Left forelimb (tissue), 1 donor: ENCODE measurements at places on chromosomes 7 and 10.

DNA sequence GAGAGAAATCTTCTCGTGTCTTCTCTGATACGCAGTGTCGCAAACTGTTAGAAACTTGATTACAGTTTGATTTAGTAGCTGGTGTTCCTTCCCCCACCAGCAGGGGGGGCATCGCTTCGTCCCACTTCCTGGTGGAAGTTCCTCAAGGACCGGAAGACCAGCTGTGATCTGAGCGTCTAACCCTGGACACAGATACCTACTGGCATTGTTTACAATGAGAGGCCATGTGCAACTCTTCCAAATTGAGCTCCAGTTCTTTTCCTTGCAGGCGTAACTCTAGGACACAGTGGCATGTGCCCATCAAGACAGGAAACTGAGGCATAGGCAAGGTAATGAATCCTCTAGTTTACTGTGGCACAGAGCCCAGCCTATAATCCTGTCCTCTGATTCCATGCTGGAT lies 219.0 kb downstream of the CCDC3 start:
- DNase-seq: no peak

- no peak for DNase-seq
Measured at GRCh38 chr10:70607936-70608335, 5.4 kb upstream of the PRF1 start.

DNA sequence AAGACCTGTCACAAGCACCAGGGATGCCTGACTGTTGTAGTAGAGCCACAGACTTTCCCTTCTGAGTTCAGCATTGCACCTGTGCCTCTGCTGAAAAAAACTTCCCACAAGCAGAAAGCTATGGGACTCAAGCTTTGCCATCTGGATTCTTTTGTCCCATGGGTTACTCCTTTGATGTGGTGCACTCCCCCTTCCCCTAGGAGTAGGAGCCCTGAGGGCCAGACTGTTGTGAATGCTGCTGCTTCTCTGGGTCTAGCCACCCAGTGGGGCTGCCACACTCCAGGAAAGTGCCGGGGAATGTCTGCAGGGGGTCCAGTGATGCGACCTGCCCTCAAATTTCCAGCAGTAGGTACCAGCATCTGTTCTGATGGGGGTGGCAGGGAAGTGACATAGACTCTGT lies 11.7 kb downstream of the CASP7 start:
- DNase-seq: no peak

DNA sequence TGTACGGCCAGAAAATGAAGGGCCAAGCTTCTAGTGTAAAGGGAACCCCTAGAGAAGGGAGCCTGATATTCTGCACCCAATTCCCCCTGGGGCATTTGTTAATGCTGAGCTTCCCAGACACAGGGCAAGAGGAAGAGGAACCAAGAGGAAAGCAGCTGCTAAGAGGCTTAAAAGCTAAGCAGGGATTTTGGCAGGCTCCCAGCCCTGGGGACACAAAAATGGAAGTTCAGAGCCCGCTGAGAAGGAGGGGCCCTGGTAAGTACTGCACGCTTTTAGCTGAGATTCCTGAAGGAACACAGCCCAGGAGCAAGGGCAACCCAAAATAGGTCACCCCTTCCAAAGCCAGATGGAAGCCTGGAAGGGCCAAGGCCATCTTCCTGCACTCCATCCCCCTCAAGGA lies 387.3 kb upstream of the MGMT start:
- DNase-seq: no peak

- no peak for DNase-seq
Measured at GRCh38 chr10:13559124-13559700, 27.6 kb upstream of the PRPF18 start.

GRCh38 chr7:92732316-92733036 lies 103.9 kb downstream of the CDK6 start:
- DNase-seq: no peak

- no peak for DNase-seq
Measured at GRCh38 chr10:61283066-61283465, 170.1 kb downstream of the TMEM26 start.

DNA sequence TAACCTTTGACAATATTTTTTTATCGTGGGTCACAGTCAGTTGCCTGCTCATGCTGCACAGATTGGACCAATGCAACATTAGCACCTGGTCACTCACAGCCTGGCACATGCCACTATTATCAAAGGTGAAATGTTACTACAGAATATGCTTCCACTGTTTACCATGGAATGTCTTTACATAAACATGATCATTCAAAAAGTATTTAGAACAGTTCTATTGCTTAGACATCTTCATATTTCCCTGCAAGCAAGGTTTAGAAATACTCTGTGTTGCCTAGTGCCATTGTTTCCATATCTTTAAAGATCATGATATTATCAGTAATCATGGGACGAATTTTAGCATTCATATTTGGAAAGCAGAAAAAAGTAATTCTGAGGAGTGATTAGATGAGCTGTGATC lies 179.9 kb upstream of the CHRM2 start:
- no peak for DNase-seq

DNA sequence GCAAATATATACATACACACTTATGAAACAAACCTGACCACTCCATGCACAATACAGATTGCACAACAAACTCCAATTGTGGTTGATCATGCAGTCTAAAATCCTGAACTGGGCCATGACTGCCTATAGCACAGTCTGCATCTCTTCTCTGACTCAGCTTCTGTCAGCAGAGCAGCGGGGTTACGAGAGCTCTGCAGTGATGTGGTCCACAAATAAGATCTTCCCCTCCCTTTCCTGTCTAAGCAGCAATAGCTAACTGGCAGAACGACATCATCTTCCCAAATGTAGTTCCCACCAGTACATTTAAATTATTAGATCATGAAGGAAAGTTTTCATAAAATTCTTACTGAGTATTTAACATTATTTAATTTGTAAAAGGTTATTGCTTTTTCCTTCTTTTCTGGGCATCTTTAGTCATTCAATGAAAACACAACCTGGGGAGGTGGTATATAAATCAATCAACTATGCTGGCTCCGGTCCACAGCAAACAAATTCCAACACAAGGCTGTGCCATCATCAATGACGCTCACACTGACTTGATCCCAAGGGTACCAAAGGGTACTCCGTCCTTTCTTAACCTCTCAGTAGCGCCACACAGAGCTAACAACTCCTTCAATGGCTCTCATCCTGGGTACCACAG lies 17.1 kb downstream of the ARHGAP21 start:
- no peak for DNase-seq

DNA sequence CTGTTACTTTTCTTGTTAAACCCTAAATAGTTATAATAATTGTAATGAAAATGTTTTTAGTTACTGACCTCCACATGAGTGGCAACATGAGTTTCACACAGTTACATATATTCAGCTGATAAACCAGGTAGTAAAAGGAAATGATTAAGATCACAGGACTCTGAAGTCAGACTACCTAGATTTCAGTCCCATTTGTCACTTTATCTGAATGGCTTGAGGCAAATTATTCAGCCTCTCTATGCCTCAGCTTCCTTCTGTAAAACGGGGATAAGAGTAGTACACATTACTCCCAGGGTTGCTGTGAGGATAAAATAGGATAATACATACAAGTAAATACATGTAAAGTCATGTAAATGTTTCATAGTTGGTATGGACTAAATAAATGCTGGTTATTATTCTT lies 254.3 kb upstream of the LRRTM3 start:
- DNase-seq: no peak

- DNase-seq: no peak
Measured at GRCh38 chr7:24936121-24936824, 43.7 kb downstream of the OSBPL3 start.

DNA sequence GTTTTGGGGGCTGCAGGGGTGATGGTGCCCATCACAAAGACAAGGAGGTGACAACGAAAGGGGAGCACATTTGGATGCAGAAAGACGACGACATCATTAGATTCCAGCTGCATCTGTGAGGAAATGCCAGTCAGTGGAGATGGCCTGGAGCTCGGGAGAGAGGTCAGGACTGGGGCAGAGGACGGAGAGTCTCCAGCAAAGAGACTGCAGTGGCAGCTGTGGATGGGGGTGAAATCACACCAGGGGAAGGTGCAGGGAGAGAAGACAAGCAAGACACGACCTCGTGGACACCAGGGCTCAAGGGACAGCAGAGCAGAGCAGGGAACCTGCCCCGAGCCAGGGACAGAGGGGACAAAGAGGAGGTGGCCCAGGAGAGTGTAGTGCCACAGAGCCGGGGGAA lies 203.4 kb downstream of the PRPF18 start:
- DNase-seq: no peak

DNA sequence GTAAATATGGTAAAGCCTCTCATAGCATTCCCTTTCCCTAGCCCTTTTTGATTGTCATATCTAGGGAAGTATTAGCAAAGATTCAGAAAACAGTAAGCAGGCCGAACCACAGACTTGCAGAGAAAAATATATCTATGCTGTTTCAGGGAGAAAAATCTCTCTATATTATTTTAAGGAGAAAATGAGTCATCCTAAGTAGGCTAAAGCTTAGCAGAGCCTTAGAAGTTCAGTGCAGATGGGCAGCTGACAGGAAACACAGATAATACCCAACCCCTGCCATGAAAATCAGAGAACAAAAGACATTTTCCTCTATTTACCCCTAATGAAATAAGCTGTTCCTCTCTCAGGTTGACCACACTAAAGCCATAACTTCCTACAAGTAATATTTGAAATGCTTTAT lies 16.5 kb downstream of the C1QL3 start:
- DNase-seq: no peak

DNA sequence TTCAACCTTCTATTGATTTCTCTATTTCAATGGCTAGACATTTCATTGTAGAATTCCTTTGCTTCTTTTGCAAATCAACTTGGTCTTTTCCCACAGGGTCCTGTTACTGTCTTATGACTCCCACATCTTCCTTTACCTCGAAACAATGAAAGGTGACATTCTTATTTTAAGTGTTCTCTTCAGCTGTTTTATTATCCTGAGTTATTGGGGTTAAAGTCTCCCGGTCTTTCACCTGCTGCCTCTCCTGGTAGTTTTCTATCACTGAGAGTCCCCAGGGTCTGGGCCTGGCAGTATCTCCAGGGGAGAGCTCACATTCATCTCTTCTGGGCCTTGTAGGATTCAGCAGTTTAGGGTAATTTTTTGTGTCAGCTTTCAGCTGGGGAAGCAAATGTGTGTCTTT lies 95.8 kb downstream of the HECW1 start:
- DNase-seq: no peak

DNA sequence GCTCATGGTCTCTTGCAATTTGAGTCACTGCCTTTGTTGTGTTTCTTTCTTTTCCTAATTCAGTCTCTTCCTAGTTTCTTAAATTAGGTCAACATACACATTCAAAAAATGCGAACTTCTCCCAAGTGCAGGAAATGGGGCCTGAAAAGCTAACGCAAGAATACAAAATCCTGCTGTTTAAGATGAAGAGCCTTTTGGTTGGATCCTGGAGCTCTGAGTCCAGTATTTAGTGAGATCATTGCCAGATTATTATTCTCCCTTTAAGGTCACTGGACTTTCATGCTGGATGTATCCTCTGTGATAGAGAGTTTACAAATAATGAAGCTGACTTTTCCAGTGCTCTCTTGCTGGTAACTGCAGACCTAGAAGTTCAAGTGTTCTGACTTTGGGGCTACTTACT lies 401.9 kb upstream of the MKI67 start:
- peak; percentile 17 for DNase-seq

- no peak for DNase-seq
Measured at GRCh38 chr7:11833431-11833830, 1.4 kb upstream of the THSD7A start.

DNA sequence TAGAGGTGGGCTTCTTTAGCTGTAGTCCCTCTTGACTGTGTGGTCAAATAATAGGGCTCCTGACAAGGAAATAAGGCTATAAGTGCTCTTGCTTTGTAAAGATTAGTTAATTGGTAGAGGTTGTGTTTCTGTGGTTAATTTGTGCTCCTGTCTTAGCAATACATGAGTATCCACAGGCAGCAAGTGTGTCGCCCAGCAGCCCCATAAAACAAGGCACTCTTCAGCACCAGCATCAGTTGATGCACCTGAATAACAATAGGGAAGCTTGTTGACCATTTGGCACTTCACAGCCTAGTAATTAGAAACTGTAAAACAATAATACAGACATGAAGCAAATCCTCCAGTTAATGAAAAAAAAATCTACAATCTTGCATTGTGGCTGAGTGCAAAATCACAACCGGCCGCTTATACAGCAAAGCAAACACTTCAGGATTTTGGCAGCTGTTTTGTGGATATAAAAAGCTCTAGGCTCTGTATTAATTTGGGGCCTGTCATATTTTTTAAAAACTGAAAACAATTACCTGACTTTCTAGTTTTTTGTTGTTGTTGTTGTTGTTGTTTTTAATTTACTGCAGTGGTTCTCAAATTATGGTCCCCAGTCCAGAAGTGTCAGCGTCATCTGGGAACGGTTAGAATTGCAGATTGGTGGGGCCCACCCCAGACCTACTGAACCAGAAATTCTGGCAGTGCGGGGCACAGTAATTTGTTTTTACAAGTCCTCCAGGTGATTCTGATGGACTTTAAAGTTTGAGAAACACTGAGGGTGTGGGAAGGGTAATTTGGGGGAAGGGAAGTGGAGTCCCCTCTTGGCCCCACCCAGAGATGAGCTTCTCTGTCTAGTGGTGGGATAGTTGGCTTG lies 56.8 kb downstream of the AUTS2 start:
- no peak for DNase-seq

DNA sequence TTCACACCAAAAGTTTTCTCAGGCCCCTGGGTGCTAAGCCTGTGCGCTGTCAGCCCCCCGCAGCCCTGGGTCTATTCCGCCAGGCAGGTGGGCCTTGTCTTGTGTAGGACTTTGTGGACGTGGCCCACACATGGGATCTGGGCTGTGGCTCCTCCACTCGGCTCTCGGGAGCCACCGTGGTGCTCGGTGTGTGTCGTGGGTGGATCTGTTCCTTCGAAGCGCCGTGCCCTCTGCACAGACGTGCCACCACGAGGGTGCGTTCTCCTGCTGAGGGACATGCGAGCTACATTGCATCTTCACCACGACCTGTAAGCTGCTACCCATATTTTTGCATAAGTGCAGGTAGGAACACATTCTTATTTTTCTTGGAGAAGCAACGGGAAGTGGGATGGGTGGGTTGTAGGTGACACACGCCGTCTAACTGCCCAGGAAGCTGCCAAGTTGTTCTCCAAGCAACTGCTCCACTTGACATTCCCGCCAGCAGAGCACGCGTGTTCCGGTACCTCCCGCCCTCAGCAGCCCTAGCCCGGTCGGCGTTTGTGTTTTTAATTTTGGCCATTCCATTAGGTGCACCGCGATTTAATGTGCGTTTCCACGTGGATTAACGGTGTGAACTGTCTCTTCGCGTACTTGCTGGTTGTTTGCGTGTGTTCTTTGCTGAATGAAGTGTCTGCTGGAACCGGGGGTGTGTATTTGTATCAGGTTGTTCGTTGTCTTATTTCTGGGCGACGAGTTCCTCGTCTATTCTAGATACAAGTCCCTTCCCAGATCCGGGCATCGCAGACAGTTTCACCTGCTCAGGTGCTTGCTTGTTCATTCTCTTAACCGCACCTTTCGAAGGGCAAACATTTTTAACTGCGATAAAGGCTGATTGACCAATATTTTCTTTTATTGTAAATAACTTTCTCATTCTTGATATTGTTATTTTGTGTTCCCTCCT lies 47.4 kb upstream of the CFAP46 start:
- no peak for DNase-seq

- peak; percentile 49 for DNase-seq
Measured at GRCh38 chr10:133131734-133132472, 28.1 kb upstream of the KNDC1 start.

- DNase-seq: peak; percentile 59
Measured at GRCh38 chr10:100890673-100891317, 22.0 kb upstream of the SLF2 start.

GRCh38 chr7:84548366-84549365 lies 354.1 kb upstream of the SEMA3A start:
- no peak for DNase-seq

- no peak for DNase-seq
Measured at GRCh38 chr7:51621956-51622355, 305.3 kb upstream of the COBL start.
